ENCODE measurements at places on chromosomes 11 and 22.

- DNase-seq = no peak
Observed at GRCh38 chr22:26665813-26666231, 8.4 kb downstream of the MIAT start.

- no peak for DNase-seq
Observed at GRCh38 chr22:38957046-38957770, at the start of gene APOBEC3A. TSS of gene APOBEC3A (plus strand) at chr22:38957609. CDS start at chr22:38957692, 83 bp downstream.

DNA sequence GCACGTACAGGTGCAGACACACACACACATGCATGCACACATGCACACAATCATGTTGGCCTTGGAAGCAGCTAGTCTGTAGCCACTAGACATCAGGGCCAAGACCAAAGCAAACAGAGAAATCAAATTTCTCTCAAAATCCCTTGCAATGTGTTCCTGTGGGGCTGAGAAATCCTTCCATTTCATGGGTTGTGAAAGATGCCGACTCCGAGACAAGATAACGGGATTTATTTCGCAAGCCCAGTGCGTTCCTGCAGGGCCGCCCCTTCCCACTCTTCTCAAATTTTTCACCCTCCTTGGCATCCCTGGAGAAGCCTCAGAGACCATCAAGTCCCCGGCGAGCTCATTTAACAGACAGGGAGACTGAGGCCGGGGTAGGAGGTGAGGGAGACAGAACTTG is 366.7 kb downstream of the MN1 start:
- DNase-seq = no peak

DNA sequence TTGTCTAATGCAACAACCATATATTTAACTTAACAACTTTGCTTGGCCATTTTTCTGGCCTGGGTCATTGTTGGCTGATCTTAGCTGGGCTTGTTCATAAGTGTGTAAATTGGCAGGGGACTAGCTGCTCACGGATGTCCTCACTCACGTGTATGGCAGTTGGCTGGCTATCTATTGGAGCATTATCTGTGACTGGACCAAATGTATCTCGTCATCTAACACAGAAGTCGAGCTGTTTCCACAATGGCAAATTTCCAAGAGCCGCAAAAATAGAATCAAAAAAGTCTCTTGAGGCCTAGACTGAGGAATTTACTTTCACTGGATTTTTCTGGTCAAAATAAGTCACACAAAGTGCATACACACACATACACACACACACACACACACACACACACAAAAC is 893.3 kb downstream of the FAM181B start:
- DNase-seq = no peak

DNA sequence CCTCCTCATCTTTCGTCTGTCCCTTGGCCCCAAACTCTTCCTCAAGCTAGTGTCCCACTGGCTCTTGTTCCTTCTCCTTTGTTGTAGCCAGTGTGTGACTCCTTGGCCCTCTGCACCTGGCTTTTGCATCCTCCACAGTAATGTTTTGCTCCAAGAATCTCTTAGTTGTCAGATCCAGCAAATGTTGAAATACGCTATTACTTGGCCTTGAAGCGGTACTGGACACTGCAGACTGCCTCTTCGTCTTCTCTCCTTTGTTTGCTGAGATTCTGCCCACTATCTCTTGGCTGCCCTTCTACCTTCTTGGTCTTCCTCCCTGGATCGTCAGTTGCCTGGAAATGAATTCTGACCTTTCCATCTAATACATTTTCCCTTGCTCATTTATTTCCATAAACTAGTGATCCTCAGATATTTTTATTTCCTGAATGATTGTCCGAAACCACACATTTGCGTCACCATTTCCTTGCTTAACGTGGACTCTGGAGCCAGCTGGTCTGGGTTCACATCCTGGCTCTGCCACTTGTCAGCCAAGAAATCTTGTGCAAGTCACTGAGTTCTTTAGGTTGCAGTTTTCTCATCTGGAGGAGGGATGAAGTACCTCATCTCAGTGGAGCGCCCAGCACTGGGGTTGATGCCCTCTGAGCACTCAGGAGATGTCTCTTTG is 113.6 kb downstream of the LDLRAD3 start:
- DNase-seq = no peak

DNA sequence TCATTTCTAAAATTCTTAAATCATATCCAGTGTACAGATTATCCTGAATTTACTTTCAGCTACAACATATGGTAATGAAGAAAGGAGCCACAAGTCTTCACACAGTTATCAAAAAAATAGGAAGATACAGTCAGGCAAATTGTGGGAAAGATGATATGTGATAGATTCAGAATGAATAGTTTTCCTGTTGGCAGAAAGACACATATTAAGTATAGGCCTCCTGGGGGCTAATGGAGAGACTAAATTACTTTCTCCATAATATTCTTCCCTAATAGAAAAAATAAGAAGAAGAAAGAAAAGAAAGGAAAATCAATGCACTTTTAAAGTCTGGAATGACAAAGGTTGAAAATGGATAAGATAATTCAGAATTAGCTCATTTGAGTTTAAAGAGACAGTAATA is 2073.5 kb downstream of the LRRC4C start:
- no peak for DNase-seq

- DNase-seq = no peak
Observed at GRCh38 chr11:108009497-108010370, 1.0 kb downstream of the CUL5 start.

- no peak for DNase-seq
Observed at GRCh38 chr22:17982572-17983141, 41.7 kb downstream of the MICAL3 start.

- DNase-seq = no peak
Observed at GRCh38 chr22:35191412-35191811, 65.9 kb upstream of the HMGXB4 start.

GRCh38 chr11:110979696-110980095 is 265.8 kb upstream of the POU2AF2 start:
- DNase-seq = no peak

GRCh38 chr22:36435516-36436415 is 45.7 kb downstream of the TXN2 start:
- DNase-seq = peak; percentile 80

- DNase-seq = no peak
Observed at GRCh38 chr22:24319451-24319850, 48.8 kb downstream of the SPECC1L start.

- no peak for DNase-seq
Observed at GRCh38 chr11:40119661-40120060, 1339.8 kb downstream of the LRRC4C start.

DNA sequence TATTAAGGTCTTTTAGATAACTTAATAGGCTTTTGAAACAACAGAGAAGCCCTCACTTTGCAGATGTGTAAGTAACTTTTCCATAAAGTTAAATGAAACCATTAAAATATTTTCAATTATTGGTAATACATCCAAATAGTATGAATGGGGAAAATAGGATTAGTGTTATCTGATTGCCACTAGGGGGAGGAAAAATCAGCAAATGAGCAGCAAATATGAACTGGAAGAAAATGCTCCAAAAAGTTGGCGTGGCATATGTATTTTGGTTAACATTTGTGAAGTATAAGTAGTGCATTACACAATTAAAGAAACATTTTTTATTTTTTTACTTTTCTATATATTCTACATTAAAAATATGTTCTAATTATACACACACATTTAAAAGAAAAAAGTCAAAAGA is 259.8 kb upstream of the ANO5 start:
- DNase-seq = no peak

- DNase-seq = no peak
Observed at GRCh38 chr11:118252688-118253087, 523 bp upstream of the MPZL3 start.

DNA sequence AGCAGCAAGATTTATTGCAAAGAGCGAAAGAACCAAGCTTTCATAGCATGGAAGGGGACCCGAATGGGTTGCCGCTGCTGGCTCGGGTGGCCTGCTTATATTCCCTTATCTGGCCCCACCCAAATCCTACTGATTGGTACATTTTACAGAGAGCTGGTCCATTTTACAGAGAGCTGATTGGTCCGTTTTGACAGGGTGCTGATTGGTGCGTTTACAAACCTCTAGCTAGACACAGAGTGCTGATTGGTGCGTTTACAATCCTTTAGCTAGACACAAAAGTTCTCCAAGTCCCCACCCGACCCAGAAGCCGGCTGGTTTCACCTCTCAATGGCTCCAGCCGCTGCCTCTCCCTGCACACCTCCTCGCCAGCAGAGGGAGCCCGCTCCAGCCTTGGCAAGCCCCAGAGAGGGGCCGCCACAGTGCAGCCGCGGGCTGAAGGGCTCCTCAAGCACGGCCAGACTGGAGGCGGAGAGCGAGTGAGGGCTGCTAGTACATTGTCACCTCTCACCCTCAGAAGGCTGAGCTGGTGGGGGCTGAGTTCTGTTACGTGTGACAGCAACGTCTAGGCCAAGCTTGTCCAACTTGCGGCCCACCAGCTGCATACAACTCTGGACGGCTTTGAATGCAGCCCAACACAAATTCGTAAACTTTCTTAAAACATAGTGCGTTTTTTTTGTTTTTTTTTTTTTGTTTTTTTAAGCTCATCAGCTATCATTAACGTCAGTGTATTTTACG is 8.7 kb downstream of the PTH start:
- DNase-seq = no peak

- no peak for DNase-seq
Observed at GRCh38 chr11:28169816-28170215, 61.6 kb downstream of the METTL15 start.

- no peak for DNase-seq
Observed at GRCh38 chr22:44664149-44664548, 37.9 kb upstream of the PRR5 start.

DNA sequence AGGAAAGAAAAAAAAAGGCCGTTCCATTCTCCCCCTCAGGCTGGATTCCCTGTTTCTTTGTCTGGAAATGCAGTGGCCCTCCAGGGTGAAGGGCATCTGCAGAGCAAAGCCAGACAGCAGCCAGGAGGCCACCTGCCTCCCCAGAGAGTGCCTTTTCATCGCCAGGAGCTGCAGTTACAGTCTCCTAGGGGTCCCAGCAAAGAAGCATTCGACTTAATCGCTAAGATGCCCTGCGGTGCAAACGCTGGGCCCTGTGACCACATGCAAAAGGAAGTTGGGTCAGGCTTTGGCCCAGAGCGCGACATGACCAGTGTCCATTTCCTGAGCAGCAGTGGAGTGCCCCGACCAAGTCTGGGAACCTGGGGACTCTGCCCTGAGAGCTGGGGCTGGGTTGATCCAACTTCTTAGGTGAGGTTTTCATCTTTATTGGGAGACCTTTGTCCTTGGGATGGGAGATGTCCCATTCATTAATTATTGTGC is 304.6 kb downstream of the OPCML start:
- DNase-seq = no peak

DNA sequence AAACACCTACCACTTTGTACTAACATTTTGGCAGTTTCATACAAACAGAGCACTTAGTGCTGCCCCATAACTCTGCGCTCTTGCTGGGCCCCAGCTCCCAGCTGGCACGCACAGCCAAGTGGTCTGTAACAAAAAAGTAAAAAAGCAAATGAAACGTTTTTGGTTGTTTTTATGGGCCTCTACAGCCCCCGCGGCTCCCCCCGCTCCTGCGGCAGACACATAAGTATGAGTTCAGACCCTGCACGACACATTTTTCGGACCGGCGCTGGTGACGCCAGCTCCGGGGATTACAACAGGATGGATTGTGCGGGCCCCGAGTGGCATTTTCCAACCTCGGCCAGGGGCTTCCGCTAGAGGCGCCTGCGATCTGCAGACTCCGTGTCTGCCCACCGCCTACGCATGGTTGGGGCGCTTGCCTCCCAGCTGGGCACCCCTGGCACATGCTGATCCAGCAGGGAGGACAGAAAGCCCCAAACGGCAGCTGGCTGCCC is 418.2 kb downstream of the SOX6 start:
- no peak for DNase-seq

GRCh38 chr11:131391176-131391575 is 20.8 kb downstream of the NTM start:
- DNase-seq = no peak

DNA sequence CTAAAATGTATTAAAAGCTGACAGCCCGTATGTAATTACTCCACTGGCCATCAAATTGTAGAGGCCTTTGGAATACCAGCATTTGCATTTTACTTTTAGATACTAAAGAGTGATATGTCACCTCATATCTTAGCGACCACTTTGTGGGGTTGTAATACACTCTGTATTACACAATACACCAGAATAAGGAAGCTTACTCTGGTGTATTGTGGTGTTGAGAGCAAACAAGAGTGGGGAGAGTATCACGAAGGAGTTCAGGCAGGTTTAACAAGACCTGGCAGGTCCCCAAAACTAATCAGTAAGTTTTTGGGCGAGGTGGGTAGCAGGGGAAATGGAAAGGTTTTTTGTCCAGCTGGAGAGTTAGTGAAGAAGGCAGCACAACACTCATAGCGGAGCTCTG is 3.2 kb downstream of the NUP50 start:
- no peak for DNase-seq

- DNase-seq = no peak
Observed at GRCh38 chr11:96279018-96279895, 63.7 kb downstream of the MAML2 start.

- no peak for DNase-seq
Observed at GRCh38 chr11:36617543-36618362, 19.7 kb upstream of the RAG2 start.

DNA sequence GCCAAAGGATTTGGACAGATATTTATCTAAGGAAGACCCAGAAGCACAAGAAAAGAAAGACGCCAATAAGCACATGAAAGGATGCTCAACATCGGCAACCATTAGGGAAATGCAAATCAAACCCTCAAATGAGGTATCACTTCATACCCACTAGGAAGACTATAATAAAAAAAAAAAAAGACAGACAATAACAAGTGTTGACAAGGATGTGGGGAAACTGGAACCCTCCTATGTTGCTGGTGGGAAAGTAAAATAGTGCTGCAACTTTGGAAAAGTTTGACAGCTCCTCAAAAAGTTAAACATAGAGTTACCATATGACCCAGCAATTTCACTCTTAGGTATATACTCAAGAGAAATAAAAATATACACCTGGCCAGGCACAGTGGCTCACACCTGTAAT is 47.0 kb downstream of the MICAL3 start:
- DNase-seq = no peak

DNA sequence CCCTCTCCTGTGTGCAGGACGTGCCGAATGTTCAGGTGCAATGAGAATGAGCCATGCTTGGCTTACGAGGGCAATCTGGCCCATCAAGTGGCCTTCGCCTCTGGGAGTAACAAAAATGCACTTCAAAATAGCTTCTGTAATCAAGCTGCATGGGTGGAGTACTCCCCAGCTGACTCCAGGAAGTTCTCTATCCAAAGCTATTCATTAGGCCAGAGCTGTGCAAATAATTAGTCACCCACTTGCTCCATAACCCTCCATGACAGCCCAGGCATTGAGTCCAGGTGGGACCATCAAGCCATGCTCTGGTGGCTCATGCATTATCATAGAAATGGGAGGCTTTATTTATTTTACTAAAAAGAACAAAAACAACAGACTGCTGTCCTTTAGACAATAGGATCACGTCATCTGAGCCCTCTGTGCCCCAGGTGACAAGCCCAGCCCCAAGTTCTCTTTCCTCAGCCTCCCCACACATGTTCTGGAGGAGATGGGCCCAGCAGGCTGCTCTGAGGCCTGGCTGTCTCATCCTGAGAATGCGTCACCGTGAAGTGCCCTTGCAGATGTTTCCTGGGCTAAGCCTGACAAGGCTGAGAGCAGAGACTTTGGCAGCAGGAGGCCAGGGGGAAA is 244.7 kb downstream of the ETS1 start:
- DNase-seq = peak; percentile 99

- no peak for DNase-seq
Observed at GRCh38 chr11:34501500-34501899, 12.1 kb downstream of the ELF5 start.

Data from NCI-H510A treated with DMSO at 0.1 percent for 48 hours (cell line).